ENCODE measurements at places on chromosomes 13 and 19. TPM values are rescaled to one million over a fixed set of nuclear protein-coding genes. Genes with fewer than 3 reads are reported as not detected.

CCL25 gene
- not detected for total RNA-seq

ARID3A gene
- total RNA-seq: 11.3 TPM

SIGLEC7 gene
- total RNA-seq: not detected

SLC8A2 gene
- 42.3 TPM for total RNA-seq

N4BP2L2 gene
- total RNA-seq: 244 TPM

SNAPC2 gene
- total RNA-seq: 6.6 TPM

GPI gene
- total RNA-seq: 150 TPM

SWSAP1 gene
- total RNA-seq: 0.94 TPM

ETV2 gene
- total RNA-seq: 0.94 TPM

PROSER3 gene
- 5.9 TPM for total RNA-seq

TMEM272 gene
- total RNA-seq: 1.9 TPM

PCDH20 gene
- total RNA-seq: 5.3 TPM

COMMD6 gene
- total RNA-seq: 73.2 TPM

C19orf18 gene
- not detected for total RNA-seq
